Naive thymus-derived CD8-positive, alpha-beta T cell (primary cell): ENCODE measurements at places on chromosomes 1 and 21. TPM values are rescaled to one million over a fixed set of nuclear protein-coding genes. Genes with fewer than 3 reads are reported as not detected.

Gene PRKCZ
- 33.9 TPM for total RNA-seq

Gene KIF26B
- 0.08 TPM for total RNA-seq

Gene MATN1
- 0.47 TPM for total RNA-seq

- no peak for DNase-seq
- no peaks in the 10 kb centered on the region for H3K4me1 ChIP-seq
- no peak overlapping the region for H3K4me3 ChIP-seq
- H3K36me3 ChIP-seq = no peaks in the 10 kb centered on the region
- peaks cover 12% of the 10 kb centered on the region for H3K27me3 ChIP-seq
- no peak overlapping the region for H3K27ac ChIP-seq
These were observed 97.0 kb downstream of the FCRL5 start for GRCh38 chr1:157455318-157455717.

DNA sequence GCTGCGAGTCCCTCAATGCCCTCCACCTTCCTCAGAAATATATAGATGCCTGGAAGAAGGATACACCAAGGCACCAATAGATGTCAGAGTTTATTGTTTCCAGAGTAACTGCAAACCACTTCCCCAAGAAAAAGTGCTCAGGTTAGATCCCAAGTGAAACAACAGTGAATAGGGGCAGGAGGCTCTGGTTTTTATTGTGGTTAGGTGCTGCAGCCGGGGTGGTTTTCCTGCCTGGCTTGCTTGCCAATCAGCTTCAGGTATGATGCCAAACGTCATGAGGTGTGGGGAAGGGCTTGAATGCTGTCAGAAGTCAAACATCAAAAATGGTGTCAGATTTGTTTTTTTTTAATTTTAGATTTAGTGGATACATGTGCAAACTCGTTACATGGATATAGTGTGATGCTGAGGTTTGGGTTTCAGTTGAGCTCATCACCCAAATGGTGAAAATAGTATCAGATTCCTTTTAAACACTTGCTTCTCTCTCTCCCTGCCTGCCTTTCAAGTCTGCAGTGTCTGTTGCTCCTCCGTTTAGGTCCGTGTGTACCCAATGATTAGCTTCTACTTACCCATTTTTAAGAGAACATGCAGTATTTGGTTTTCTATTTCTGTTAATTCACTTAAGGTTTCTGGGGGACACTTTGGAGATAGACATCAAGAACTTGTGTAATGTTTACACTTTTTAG, 1317.0 kb downstream of the MRPL39 start:
- no peaks in the 10 kb centered on the region for H3K27me3 ChIP-seq
- peaks cover 13% of the 10 kb centered on the region for H3K4me1 ChIP-seq
- DNase-seq = peak; percentile 67
- H3K4me3 ChIP-seq = peak overlapping the region; percentile 80

DNA sequence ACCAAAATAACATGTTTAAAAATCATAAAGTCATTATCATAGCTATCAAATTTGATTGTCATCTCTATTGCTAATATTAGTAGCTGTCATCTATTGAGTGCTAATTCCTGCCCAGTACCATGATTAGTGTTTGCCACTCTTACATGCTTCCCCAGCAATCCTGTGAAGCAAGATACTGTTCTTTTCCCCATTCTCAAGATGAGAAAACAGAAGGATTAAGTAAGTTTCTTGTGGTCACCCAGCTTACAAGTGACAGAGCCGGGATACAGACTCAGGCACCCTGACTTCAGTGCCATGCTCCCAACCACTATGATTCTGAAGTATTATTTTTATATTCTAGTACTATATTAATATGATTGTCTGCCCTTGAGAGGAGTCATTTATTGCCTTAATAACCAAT, 36.5 kb downstream of the LRRC8C start:
- no peak overlapping the region for H3K4me3 ChIP-seq
- H3K4me1 ChIP-seq = peaks cover 85% of the 10 kb centered on the region
- H3K27me3 ChIP-seq = no peaks in the 10 kb centered on the region
- peaks cover 10% of the 10 kb centered on the region for H3K36me3 ChIP-seq

- H3K4me1 ChIP-seq = no peaks in the 10 kb centered on the region
- H3K4me3 ChIP-seq = no peak overlapping the region
- peaks cover 6% of the 10 kb centered on the region for H3K27me3 ChIP-seq
- DNase-seq = no peak
- H3K36me3 ChIP-seq = no peaks in the 10 kb centered on the region
- H3K27ac ChIP-seq = no peak overlapping the region
These were observed 54.7 kb upstream of the NRIP1 start for GRCh38 chr21:15119486-15119885.

GRCh38 chr21:45154511-45155508, 80.4 kb downstream of the ADARB1 start:
- H3K27ac ChIP-seq = peak overlapping the region; percentile 65
- H3K27me3 ChIP-seq = no peaks in the 10 kb centered on the region
- DNase-seq = no peak
- H3K4me3 ChIP-seq = no peak overlapping the region

GRCh38 chr1:6519935-6520671, 28.6 kb upstream of the PLEKHG5 start:
- H3K36me3 ChIP-seq = peaks cover 14% of the 10 kb centered on the region
- H3K4me3 ChIP-seq = no peak overlapping the region
- no peaks in the 10 kb centered on the region for H3K27me3 ChIP-seq
- peak overlapping the region; percentile 13 for H3K27ac ChIP-seq
- no peak for DNase-seq

DNA sequence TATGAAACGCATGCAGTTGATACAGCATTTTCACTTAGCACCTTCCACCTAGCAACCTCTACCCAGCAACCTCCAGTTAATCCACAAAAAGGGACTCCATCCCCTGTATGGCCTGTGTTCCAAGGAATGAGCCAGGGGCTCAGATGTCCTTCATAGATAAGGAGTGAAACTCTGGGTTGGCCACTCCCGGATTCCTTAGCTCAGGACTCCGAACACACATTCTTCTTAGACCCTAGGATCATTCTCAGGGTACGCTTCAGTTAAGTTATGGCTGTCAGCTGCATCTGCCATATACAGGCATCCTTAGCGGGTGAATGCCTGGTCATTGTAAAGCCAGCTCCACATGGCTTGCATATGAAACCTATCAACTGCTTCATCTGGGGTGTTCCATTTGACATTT, 15.9 kb upstream of the IFI6 start:
- H3K27me3 ChIP-seq = no peaks in the 10 kb centered on the region
- DNase-seq = no peak
- peaks cover under 1% of the 10 kb centered on the region for H3K36me3 ChIP-seq
- no peak overlapping the region for H3K4me3 ChIP-seq
- H3K4me1 ChIP-seq = no peaks in the 10 kb centered on the region

DNA sequence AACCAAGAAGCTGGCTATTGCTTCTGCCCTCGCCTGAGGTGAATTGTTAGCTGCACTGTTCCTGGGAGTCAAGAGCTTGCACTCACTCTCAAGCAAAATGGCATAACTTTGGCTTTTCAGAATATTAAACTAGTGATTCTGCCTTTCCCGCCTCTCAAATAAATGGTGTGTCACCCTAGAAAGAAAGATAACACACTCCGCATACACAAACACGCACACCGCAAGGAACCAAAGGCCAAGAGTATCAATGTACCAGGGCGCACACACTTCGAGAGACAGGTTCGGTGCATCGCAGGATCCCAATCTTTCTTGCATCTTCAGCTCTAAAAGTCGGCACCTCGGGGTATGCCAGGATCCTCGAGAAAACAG, 470 bp upstream of the RTCA start:
- H3K36me3 ChIP-seq = peaks cover 7% of the 10 kb centered on the region
- peak overlapping the region; percentile 98 for H3K27ac ChIP-seq
- peaks cover 54% of the 10 kb centered on the region for H3K4me1 ChIP-seq
- DNase-seq = peak; percentile 62

- H3K4me3 ChIP-seq = no peak overlapping the region
- DNase-seq = no peak
- H3K4me1 ChIP-seq = peaks cover 13% of the 10 kb centered on the region
- no peak overlapping the region for H3K27ac ChIP-seq
These were observed 4.1 kb downstream of the ORC1 start for GRCh38 chr1:52400131-52400530.

DNA sequence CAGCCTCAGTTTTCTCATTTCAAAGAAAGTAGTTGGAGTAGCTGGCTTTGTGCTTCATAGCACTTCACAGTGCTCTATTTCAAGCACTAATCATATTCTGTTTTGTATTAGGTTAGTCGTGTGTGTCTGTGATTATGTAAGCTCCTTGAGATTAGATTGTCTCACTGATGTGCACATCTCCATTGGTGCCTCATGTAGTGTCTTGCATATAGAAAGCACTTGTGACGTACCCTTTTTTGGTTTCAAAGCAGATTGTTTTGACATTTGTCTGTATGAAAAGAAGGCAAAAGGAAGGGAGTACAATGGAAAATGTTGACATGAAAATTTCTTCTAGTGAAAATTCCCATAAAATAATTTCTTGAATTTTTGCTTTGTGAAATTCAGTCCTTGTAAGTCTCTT, 13.9 kb downstream of the BTBD8 start:
- peaks cover 9% of the 10 kb centered on the region for H3K36me3 ChIP-seq
- no peak for DNase-seq
- H3K27me3 ChIP-seq = no peaks in the 10 kb centered on the region
- peaks cover 1% of the 10 kb centered on the region for H3K4me1 ChIP-seq
- no peak overlapping the region for H3K4me3 ChIP-seq

- no peak for DNase-seq
- H3K27me3 ChIP-seq = no peaks in the 10 kb centered on the region
- H3K27ac ChIP-seq = no peak overlapping the region
- H3K36me3 ChIP-seq = no peaks in the 10 kb centered on the region
- no peak overlapping the region for H3K4me3 ChIP-seq
These were observed 96.4 kb upstream of the CACNA1E start for GRCh38 chr1:181386951-181387350.

GRCh38 chr1:41484402-41485241, at the start of gene EDN2:
Gene EDN2, minus strand, starts transcription at chr1:41484683. Its CDS starts 82 bp downstream, at chr1:41484601.
- no peak within 1 kb of the TSS for H3K27ac ChIP-seq
- peaks cover 8% of the 10 kb centered on the region for H3K27me3 ChIP-seq
- peaks cover 2% of the 10 kb centered on the region for H3K4me1 ChIP-seq
- no peaks in the 10 kb centered on the region for H3K36me3 ChIP-seq
- DNase-seq = no peak

- peaks cover 13% of the 10 kb centered on the region for H3K36me3 ChIP-seq
- H3K4me1 ChIP-seq = peaks cover 2% of the 10 kb centered on the region
These were observed 69.3 kb downstream of the CAMK2N1 start for GRCh38 chr1:20416706-20417105.

DNA sequence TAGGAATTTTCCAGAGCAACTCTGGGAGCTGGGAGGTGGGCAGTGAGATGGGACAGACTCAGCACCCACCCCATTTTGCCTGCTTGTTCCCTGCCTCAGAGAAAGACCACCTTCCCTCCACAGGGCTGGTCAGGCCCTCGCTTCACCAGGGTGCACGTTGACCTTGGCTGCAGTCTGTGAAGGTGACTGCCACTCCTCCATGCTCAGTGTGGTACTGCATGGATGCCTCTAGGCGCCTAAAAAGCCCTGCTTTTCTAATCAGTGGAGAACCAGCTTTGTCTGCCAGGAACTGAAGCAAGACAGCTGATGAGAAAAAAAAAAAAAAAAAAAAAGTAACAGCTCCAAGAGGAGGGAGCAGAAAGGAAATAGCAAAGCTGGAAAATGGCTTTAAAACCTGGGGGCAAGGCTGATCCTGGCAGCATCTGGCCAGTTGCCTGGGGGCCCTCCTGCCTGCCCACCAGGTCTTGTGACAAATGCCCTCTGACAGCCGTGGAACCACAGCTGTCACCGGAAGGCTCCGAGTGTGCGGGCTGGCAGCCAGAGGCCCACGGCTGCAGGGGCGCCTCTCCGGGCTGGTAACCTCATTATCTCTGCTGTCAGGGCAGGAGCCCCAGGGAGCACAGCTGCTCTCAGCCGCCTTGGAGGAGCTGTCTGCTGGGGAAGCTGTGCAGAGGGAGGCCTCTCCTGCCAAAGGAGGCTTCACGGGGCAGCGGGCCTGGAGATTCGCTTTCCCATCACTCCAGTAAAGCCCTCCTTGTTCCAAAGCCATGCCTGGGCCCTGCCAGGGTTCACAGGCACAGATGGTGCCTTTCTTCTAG, 13.7 kb downstream of the KIAA1614 start:
- DNase-seq = no peak
- H3K27me3 ChIP-seq = peaks cover 1% of the 10 kb centered on the region
- no peaks in the 10 kb centered on the region for H3K4me1 ChIP-seq
- no peak overlapping the region for H3K4me3 ChIP-seq
- H3K36me3 ChIP-seq = no peaks in the 10 kb centered on the region
- no peak overlapping the region for H3K27ac ChIP-seq
